IMR-90 (cell line): ENCODE measurements at places on chromosomes 2 and 18. TPM values are rescaled to one million over a fixed set of nuclear protein-coding genes. Genes with fewer than 3 reads are reported as not detected.
A peak's percentile ranks its signal among the peaks of the same experiment; 100 is the strongest.

GRCh38 chr2:223459328-223459939, 142.7 kb downstream of the SCG2 start:
- DNase-seq = peak; percentile 44

DNA sequence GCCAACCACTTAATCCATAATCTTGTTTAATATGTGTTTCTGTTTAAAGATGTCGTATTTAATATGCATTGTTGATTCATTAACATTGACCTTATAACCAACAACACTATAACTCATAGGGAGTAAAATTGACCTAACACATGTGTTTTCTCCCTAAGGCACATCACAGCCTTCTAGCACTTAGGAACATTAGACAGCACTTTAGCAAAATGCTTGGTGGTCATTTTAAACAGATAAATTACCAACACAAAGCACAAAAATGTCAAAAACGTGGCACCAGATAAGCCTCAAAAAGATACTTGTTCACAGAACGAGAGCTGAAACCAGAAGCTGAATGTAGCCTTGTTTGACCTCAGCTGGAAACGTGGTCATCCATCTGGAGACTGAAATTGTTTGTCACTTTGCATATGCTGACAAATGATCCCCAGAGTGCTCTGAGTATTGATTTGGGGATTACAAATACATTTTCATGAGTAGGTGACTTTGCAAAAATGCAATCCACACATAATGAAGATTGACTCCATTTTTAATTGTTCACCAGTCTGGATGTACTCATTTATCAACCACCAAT, 139.2 kb downstream of the CCDC102B start:
- no peak for DNase-seq

- no peak for DNase-seq
Measured at GRCh38 chr2:46818819-46819218, 96.8 kb downstream of the MCFD2 start.

DNA sequence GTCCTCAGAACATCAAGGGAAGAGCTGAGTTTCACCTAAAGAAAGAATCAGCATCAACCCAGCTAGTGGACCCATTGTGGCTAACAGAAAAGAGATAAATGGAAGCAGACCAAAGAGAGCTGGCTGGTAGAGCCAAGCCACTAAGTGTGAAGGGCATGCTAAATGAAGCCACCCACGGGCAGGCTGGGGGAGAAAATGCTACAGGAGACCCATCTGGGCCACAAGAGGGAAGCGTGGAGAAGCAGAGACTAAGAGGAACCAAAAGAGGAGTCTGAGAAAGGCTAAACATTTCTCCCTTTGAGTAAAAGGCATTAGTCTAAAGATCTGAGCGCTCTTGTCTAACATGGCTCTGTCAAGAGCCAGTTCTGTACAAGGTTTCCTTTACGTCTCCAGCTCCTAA, 15.8 kb downstream of the CWC22 start:
- DNase-seq = no peak

Gene MALL
- polyA plus RNA-seq = 1.2 and 1.6 TPM in 2 replicates

GRCh38 chr2:238231251-238231793, 8.5 kb downstream of the HES6 start:
- peak; percentile 44 for DNase-seq

- no peak for DNase-seq
Measured at GRCh38 chr2:31513553-31513952, 67.2 kb downstream of the SRD5A2 start.

Gene DNAH6
- 0.07 and 0.09 TPM in 2 replicates for polyA plus RNA-seq

Gene LBX2
- 0.62 and 0.66 TPM in 2 replicates for polyA plus RNA-seq

GRCh38 chr2:221780281-221780688, 208.2 kb upstream of the EPHA4 start:
- DNase-seq = peak; percentile 74

DNA sequence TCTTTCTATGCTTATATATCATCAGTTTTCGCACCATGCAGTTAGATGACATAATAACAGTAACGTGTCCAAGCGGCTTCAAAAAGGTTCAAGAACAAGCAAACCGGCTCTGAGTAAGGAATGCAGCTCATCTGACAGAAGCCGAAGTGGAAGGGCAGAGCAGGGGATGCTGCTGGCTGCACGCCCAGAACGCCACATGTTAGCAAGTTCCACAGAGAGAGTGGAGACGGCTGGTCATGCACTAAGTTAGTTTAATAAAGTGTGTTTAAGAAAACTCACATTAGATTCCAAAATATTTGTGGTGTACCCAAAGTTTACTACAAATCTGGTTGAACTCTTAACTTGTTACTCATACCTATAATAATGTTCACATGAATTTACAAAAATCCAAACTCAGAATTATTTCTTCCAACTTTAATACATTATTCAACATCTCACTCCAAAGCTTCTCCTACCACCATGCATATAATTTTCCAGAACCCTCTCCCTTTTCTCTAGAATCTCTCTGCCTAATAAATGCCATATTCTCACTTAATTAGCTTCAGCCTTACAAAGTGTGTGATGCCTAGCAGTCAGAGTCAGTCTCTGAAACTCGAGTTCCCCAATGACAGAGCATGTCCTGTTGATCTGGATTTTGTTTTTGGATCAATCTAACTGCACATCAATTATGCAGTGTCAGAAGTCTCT, 170.0 kb downstream of the DNAH7 start:
- DNase-seq = peak; percentile 100

DNA sequence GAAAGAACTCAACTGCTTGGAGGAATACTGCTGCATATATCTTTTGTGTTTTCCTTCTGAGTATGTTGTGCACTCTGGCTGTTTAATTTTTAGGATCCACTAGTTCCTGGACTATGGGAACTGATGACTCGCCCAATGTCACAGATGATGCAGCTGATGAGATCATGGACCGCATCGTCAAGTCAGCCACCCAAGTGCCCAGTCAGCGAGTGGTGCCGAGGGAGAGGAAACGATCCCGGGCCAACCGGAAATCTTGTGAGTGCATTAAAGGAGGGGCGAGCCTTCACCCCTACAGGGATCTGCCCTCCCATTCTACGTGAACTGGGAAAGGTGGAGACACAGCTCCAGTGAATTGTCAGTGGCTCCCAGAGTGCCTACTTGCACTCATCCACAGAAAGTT, 59.6 kb downstream of the TPGS2 start:
- DNase-seq = peak; percentile 59
